ENCODE measurements at places on chromosomes 2 and 18.

DNA sequence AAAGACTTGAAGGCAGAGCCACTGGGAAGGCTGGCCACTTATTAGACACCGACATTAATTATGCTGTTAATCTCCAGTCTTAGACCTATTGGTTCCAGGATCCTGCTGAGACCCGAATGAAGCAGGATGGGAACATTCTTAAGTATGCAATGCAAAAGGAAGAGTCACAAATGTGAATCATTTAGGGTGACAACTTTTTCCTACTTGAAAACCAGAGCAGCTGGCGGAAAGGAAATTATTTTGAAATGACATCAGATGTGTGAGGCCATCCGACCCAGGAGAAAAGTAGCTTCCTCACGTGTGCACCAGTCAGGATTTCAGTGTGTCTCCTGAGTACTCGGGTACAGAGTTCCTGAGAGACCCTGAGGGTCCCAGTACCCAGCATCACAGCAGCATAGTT, 222.9 kb upstream of the NCKAP5 start:
- DNase-seq: no peak

DNA sequence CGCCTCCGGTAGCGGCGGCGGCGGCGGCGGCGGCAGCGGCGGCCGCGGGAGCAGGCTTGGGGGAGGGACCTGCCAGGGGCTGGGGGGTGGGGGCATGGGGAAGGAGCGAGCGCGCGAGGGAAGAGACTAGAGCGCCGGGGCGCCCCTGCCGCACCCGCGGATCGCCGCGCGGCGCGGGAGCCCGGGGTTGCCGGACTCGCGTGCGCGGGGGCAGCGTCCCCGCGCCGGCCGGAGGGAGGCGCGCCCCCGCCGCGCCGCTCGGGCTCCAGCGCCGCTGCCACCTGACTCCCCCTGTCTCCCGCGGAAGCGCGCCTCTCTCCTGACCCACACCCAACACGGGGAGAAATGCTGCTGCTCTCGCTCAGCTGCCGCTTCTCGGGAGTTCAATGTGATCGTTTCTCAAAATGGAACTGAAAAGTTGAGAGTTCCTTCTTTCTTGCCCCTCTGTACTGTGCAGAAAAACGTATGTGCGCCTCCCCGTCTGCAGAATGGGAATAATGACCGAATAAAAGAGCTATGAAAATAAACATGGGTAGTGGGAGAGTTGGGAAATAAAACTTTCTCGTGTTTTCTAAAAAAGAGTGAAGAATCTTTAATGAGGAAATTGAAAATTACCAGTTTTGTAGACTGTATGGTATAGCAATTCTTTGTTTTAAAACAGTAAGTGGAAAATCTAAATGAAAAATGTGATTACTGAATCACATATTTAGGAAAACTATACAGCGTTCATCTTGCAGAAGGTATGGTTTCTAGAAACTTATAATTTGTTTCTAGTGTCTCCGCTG, 455 bp upstream of the TLK1 start:
- DNase-seq: peak; percentile 19

- no peak for DNase-seq
Observed at GRCh38 chr2:86254576-86255538, 55.6 kb downstream of the MRPL35 start.

DNA sequence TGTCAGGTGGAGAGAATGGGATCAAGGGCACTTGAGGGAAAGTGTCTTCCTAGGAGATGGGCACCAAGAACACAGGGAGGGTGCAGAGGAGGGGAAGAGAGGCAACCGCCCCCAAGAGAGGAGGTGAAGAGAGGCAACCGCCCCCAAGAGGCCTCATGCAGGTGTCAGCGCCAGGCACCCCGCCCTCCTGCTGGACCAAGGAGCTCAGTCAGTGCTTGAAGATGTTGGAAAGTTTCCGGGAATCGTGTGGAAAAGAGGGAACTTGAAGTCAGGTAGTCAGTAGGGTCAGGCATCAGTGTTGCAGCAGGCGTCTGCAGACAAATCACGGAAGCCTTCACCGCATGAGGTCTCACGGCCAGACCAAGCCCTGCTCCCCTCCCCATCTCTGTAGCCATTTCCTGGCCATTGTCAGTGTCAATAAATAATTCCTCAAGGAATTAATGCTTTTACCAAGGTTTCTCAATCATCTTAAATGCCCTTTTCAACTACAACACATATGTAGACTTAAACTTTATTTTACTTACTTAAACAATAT, 353.1 kb downstream of the EIPR1 start:
- no peak for DNase-seq

GRCh38 chr2:101012706-101013181, 10.7 kb downstream of the RPL31 start:
- no peak for DNase-seq

- DNase-seq: no peak
Observed at GRCh38 chr2:68917034-68917718, 35.5 kb downstream of the GKN2 start.

DNA sequence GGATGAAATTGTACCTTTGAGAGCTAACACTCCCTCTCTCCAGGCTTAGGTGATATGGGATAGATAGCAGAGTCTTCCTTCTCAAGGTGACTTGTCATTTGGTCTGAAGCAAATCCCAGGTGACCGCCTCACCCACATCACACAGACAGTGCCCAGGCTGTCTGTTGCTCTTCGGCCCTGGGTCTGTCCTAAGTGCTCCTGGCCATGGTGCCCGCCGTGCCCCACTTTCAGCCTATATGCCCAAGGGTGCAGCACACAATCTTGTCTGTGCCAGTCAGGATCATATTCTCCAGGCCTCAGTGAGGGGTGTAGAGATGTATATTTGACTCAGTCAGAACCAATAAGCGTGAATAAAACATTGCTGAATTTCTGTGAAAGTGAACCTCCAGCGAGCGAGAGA, 326.8 kb downstream of the DYSF start:
- DNase-seq: no peak

DNA sequence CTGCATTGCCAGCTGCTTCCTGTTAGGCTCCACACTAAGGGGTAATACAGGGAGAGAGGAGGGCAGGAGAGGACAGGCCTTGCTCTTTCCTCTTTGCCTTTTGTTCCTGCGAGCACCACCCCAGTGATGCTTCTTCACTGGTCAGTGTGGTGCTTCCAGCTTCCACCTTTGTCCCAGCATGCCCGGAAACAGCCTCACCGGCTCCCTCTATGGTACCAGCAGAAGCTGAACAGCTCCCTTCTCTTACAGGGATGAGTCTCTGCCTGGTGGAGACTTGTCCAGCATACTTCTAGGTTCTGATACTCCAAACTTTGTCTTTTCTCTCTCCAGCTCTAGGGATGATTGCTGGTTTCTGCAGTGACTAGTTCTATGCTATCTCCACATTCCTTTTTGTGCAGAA, 413.3 kb downstream of the TSN start:
- no peak for DNase-seq

DNA sequence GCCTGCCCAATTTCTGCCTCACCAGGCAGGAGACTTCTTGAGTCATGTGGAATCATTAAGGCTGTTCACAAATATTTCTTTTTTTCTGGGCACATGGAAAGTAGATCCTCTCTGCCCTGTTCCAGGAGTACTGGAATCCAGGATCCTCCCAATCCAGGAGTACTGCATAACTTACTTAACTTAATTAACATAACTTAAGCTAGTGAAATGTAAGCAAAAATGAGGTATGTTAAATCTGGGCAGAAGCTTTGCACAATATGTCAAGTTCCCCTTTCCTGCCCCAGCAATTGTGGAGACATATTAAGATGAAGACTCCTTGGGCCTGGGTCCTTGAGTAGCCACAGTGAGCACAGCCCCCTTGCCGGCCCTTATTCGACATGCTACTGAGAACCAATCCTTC, 3.2 kb downstream of the CD207 start:
- no peak for DNase-seq

DNA sequence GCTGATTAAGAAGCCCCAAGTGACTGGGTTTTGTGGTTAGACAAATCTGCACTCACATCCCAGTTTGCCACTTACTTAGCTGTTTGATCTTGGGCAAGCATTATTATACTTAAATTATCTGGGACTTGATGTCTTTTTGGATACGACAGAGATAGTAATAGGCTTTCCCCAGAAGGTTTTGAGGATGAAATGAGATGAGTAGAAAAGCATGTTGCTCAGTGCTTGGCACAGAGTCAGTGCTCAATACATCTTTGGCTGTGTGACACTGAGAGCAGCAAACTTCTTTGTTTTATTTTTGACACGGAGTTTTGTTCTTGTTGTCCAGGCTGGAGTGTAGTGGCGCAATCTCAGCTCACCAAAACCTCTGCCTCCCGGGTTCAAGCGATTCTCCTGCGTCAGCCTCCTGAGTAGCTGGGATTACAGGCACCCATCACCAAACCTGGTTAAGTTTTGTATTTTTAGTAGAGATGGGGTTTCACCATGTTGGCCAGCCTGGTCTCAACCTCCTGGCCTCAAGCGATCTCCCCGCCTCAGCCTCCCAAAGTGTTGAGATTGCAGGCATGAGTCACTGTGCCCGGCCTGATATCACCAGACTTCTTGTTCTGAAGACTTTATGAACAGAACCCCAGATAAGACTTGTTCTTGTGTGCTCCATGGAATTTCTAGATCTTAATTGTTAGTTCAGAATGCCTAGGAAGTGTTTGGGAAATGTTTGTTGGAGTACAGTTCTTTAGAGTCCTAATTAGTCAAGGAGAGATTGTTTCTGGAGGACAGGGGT, 521.2 kb downstream of the SLC4A3 start:
- DNase-seq: no peak

DNA sequence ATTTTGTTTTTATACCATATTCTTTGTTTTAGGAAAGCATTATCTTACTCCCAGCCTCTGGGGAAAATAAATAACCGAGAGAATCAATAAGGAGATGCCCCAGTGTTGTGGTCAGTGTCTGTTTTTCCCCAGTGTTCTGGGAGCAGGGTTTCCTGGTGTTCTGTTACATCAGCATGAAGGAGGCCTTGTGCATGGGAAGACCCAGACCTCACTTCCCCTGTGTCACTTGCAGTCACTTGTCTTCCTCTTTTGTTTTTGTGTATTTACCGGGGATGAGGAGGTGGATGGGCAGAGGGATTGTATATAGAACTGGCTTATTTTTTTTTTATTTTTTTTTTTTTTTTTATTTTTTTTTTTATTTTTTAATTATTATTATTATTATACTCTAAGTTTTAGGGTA, 45.0 kb upstream of the MGAT5 start:
- DNase-seq: no peak

DNA sequence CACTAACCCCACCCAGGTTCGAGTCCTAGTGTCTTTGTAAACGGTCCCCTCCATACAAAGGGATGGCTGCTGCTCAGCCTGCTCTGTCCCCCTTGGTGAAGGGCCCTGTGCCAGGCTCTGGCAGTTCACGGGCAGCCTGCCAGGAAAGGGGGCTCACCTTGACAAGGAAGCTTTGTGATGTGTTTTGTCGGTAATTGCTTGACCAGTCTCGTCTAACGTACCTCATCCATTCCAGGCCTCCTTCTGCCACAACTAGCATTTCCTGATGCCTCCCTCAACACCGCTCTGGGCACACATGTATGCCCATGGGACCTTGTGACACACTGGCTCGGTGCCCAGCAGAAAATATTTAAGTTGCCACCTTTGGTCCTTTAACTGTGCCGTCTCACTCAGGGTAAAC, 171.9 kb downstream of the KLHL29 start:
- no peak for DNase-seq

DNA sequence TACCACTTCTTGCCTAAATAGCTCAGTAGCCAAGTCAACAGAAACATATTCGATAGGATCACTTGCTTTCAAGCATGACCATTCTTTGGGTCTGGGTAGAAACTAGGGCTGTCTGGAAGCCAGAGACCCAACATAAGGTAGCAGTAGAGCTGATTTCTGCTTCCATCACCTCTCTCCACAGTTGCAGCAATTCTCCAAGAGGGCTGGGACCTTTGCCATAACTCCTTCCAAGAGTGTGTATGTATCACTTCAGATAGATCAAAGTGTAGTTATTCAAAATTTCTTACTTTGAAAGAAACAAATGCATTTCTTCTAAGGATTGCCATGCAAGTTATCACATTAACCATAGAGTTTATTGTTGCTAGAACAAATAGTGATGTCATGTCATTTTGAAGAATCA, 172.0 kb upstream of the GALNT5 start:
- DNase-seq: no peak

GRCh38 chr18:21660078-21660477, 44.5 kb downstream of the ABHD3 start:
- no peak for DNase-seq

GRCh38 chr2:119414894-119415293, 16.8 kb upstream of the TMEM37 start:
- DNase-seq: no peak

- no peak for DNase-seq
Observed at GRCh38 chr2:105792561-105792960, 47.8 kb downstream of the NCK2 start.

- DNase-seq: no peak
Observed at GRCh38 chr2:11075221-11075620, 80.0 kb upstream of the SLC66A3 start.

DNA sequence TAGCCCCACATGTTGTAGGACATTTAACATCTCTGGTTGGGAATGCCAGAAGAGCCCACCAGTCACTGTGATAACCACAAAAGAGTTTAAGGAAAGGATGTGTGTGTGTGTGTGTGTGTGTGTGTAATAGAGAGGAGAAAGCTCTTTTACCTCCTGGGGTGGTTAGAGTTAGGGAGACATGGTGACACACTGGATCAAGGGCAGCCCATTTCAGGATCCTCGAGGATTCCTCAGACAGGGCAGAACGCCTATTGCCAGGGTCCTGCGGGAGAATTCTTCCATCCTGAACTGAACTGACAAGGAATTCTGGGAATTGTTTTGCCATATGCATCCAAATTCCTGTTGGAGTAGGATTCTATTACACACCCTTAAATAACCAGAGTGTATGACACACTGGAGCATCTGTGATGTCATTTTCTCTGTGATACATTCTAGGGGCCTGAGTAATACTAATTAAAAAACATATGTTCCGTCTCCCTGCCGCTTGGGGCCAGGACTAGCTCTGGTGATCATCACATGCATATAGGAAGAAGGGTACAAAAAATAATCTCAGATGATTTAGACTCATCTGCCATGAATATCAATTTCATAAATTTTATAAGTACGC, 156.4 kb upstream of the MMADHC start:
- DNase-seq: peak; percentile 83

- no peak for DNase-seq
Observed at GRCh38 chr2:234393354-234393753, 103.5 kb downstream of the ARL4C start.

DNA sequence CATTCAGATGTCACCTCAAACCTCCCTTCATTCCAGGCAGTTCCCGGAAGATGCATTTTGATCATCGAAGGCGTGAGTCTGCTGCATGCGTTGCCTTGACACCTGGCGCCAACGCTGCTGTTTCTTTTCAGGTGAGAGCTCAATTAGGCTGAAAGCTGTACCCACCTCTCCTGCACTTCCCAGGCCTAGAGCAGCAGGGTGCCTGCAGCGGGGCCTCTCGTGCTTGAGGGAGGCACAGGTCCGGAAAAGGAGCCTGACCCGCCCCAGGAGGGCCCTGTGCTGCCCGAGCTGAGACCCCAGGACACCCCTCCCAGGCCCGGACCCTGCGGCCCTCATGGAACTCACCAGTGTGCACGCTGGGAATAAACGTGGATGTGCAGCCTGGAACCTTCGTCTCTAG, 31.4 kb upstream of the KCNG2 start:
- no peak for DNase-seq

DNA sequence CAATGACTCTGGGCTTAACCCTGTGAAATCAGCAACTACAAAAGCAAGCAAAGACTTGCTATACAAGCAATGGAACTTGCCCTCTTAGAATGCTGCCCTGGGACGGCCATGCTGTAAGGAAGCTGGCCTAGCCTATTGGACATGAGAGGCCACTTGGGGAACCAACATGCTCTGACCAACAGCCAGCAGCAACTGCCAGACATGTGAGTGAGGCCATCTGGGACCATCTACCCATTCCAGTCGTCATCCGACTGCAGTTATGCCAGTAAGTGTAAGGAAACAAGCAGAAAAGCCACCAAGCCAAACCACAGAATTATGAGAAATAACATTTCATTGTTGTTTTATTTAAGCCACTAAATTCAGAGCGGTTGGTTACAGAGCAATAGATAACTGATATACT, 40.9 kb downstream of the CLASP1 start:
- no peak for DNase-seq
